ENCODE measurements at places on chromosomes 7 and 10. TPM values are rescaled to one million over a fixed set of nuclear protein-coding genes. Genes with fewer than 3 reads are reported as not detected.

MMS19 gene
- total RNA-seq, result 74.2 TPM

GRCh38 chr7:81684514-81685269 lies 85.2 kb downstream of the HGF start:
- no peak for DNase-seq

ZP3 gene
- total RNA-seq, result 7.9 TPM

SLC29A4 gene
- not detected for total RNA-seq

GRCh38 chr10:131134001-131134576 lies 177.4 kb downstream of the TCERG1L start:
- no peak for DNase-seq

DNA sequence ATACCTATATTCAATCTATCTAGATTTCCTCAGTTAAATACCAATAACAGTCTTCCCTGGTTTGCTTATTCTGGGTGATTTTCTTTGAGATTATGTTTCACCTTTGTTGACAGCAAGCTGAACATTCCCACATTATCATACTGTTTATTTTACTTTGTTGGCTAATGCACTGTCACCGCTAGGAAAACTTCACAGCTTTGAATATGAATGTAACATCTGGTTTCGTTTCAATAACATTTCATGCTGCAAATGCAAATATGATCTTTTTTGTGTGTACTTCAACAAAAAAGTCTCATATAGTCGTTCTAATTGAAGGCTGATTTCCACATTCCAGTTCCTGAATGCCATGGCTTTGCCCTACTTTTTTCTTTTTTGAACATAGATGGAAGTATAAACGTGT lies 946.3 kb upstream of the GHITM start:
- no peak for DNase-seq

DNA sequence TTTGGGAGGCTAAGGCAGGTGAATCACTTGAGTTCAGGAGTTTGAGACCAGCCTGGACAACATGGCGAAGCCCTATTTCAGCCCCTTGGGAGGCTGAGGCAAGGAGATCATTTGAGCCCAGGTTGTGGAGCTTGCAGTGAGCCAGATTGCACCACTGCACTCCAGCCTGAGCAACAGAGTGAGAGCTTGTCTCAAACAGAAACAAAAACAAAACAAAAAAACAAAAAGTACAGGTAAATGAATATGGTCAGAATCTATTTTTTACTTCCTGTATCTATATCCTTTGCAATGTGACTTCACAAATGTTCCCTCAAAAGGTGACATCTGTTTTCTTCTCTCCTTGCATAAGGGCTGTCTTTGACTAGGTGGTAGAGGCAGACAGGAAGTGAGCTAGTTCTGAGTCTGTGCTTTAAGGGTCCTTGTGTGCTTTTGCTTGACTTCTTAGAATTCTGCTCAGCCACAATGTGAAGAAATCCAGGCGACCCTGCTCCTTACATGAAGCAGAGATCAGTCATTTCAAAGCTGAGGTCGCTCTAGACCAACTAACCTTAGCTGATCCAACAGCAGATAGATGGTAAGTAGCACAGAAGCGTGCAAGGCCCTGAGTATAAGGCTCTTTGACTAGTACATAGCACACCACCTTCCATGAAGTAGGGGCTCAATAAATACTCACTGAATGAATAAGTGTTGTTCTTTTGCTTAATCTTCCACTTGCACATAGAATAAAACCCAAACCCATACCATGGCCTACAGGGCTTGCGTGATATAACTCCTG lies 423.2 kb upstream of the PCDH15 start:
- DNase-seq, result no peak

Data from activated naive CD4-positive, alpha-beta T cell treated with anti-CD3 and anti-CD28 coated beads, Interleukin-2, amount 50 U/mL, for 72 hours (primary cell).